Stimulated activated CD4-positive, alpha-beta T cell treated with anti-CD3 and anti-CD28 coated beads, TNF-alpha, amount 100 ng/mL, for 4 hours (primary cell): ENCODE measurements at places on chromosomes 5 and 9.

- DNase-seq: no peak
Observed at GRCh38 chr9:110427497-110428104, 89.9 kb upstream of the TXNDC8 start.

DNA sequence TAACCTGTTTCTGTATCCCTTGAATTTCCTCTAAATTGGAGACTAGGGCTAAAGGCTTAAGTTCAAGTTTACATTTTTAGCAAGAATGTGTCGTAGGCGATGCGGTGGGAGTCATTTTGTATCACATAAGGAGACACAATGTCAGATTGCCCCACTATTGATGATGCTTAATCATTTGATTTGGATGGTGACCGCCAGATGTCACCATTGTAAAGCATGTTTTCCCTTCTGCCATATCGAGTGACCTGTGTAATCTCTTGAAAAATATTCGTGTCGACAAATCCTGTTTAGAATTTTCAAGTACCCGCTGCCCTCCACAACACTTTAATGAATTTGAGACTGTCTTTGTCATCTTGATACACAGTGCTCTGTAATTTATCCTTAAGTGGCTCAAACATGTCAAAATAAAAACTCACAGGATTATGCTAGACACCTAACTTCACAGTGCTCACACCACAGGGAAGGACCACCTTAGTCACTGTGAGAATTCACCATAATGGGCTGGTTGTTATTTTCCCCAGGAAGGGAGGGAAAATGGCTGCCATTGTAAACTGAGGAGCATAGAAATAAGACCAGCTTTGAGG lies 34.5 kb upstream of the SLC46A2 start:
- no peak for DNase-seq

GRCh38 chr5:151709109-151709735 lies 22.5 kb upstream of the SPARC start:
- DNase-seq: no peak

- DNase-seq: no peak
Observed at GRCh38 chr5:7728076-7728475, 122.9 kb downstream of the CFAP90 start.

DNA sequence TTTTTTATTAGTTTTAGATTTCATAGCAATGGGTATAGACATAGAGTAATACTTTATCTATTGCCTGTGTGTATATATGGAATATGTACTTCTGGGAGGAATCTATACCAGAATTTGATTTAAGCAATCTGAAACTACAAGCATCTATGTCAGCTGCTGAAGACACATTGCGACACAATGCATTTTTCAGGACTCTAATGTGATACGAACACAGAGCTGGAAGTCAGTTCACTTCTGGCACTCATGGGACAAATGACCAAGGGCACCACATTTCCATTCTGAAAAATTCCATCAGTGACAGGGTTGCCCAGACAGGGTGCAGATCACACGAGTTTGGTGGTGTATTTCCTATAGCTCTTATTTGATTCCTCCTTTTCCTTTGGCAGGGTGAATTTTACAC lies 259.5 kb downstream of the NTRK2 start:
- DNase-seq: no peak

GRCh38 chr5:16446993-16447392 lies 18.6 kb downstream of the ZNF622 start:
- no peak for DNase-seq
